EH (cell line): ENCODE measurements at places on chromosomes 1 and 21.

- DNase-seq: no peak
Observed at GRCh38 chr1:4601941-4602340, 52.5 kb upstream of the AJAP1 start.

DNA sequence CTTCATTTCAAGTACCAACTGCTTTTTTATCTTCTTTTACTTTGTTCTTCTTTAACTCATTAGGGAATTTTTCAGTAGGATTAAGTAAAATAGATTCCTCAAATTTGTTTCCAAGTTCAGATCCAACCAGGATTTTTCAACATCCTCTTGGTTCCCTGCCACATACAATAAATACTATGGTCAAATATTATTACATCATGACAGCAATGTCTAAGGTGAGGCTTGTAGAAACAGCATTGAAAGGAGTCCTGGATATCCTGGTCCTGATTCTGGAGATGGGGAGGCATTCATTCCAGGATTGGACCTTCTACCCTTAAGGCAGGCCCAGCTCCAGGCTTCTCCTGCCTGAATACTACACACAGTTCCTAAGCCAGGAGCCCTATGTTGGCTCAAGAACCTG is 80.2 kb upstream of the F3 start:
- peak; percentile 40 for DNase-seq

GRCh38 chr1:173453982-173454381 is 23.2 kb upstream of the PRDX6 start:
- peak; percentile 77 for DNase-seq

DNA sequence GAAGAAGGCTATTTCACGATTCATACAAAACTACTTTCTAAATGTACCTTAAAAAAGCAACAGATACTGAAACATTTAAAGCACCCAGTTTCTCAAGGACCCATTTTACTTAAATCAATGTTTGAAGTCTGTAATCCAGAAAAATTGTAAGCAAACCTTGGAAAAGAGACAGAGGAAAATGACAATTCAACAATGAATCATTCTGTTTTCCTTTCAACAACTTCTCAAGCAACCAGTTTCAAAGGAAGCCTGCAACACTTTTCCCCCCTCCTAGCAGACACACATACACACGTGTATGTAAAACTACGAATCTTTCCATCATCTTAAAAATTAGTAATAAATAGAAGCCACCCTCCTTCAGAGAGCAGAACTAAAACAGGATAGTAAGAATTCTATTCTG is 1.2 kb downstream of the RERE start:
- DNase-seq: peak; percentile 47

DNA sequence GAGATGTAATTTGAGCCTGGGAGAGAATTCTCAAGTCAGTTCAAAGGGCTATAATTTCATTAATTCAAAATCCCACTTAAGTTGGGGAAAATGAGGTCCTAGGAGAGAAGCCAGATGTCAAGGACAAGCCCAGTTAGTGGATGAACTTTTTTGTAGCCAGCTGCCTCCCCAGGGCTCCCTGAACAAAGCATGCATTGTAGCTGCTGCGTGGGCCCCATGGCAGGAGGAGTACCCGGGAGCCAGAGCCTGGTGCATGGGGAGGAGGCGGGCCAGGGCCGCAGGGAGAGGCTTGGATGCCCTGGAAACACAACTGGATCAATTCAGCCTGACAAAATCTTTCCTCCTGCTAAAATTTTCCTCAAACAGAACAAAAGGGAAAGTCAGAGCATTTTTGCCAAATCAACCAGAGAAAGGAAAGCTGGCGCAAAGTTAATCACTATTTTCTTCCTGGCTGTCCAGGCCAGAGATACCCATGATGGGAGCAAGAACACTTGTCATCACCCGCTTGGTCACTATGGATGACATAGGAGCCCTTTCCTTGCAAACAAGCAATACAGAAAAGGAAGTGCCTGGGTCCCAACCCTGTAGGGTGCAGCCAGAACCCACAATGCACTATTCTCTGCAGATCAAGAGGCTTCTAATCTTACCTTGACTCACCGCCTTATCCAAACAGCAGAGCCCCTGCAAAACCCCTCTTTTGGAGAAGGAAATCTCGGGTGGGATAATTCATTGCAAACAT is 248.1 kb upstream of the RAB4A start:
- no peak for DNase-seq

DNA sequence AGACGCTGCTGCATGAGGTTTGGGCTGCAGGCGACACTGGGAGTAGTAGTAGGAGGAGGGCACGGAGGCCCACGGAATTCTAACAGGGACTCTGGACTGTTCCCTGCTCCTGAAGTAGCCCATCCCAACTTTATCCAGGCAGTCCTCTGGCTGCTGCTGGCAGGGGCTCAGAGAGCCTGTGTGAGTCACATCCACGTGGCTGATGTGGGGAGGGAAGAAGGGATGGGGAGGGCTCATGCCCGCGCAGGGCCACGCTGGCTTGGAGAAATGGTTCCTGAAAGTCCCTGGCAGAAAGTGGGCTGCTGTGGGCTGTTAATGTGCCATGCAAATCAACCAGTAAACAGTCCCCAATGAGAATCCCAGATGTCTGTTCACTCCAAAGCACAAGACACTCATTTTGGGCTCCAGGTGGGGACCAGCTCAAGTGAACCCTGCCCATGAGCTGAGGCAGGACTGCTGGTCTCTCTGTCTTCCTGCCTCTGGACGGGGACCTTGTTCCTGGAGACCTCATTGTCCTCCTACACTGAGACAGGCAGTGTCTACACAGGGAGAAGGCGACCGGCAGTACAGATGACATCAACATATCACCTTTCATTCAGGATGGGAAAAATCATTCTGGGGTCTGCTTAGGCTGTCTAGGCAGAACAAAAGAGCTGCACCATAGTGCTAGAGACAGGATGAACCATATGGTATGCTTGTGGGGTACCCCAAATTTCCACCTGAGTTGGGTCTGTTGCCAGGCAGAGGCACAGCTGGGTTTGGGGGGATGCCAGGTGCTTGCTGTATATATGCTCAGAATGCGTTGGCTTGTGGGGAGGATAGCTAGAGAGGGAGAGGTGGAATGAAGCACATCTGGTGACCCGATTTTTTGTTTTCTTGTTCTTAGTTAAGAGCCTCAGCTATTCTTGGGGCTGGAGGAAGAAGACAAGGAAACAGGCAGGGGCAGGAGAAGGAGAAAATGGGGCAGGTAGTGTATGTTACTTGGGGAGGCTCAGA is 57.9 kb upstream of the FMOD start:
- DNase-seq: peak; percentile 89

GRCh38 chr1:56073206-56073605 is 506.2 kb downstream of the PLPP3 start:
- peak; percentile 71 for DNase-seq

GRCh38 chr1:117892512-117892911 is 36.9 kb downstream of the GDAP2 start:
- DNase-seq: no peak
